Gastrocnemius medialis (tissue), 4 donors: ENCODE measurements at places on chromosomes 16 and 17.

DNA sequence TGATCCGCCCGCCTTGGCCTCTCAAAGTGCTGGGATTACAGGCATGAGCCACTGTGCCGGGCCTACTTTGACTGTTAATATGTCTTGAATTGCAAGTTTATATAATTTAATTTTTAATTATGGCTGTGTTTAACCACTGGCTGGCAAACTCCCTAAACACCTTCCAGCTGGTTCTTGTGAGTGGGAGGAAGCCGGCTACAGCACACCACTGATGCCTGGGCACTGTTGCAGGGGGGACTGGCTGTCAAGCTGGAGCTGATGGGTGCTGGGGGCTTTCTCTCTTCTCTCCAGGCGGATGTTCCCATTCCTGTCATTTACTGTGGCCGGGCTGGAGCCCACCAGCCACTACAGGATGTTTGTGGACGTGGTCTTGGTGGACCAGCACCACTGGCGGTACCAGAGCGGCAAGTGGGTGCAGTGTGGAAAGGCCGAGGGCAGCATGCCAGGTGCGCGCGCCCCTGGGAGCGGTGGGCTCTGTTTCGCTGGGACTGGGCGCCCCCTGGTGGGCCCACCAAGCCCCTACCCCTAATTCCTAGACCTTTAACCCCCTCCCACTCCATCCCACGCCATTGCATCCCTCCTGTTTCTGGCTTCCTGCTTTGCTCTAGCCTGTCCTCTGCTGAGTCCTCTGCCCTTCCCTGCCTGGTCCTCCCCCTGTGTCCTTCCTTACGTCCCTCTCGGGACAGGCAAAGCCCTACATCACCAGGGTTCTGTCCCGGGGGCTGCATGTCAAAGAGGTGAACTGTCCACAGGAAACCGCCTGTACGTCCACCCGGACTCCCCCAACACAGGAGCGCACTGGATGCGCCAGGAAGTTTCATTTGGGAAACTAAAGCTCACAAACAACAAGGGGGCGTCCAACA is 9.5 kb downstream of the TBX21 start:
- no peak overlapping the region for H3K27ac ChIP-seq
- DNase-seq = no peak
- H3K36me3 ChIP-seq = no peaks in the 10 kb centered on the region
- no peaks in the 10 kb centered on the region for H3K4me1 ChIP-seq

DNA sequence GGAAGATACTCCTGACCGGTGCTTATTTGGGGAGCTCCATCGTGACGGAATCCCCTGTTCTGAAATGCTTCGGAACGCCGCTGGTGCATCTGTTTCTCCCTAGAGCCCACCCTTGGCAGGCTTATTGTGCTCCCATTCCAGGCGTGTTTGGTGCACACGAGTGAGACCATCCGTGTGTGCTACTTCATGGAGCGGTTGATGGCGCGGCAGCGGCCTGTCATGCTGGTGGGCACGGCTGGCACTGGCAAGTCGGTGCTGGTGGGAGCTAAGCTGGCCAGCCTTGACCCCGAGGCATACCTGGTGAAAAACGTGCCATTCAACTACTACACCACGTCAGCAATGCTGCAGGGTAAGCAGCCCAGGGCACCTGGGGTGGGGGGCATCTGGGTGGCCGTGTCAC is 170.7 kb downstream of the DNAH9 start:
- no peak for DNase-seq
- H3K36me3 ChIP-seq = no peaks in the 10 kb centered on the region
- no peak overlapping the region for H3K4me3 ChIP-seq
- H3K27ac ChIP-seq = no peak overlapping the region
- no peaks in the 10 kb centered on the region for H3K4me1 ChIP-seq

GRCh38 chr16:12613131-12613991 is 190.3 kb downstream of the CPPED1 start:
- no peaks in the 10 kb centered on the region for H3K36me3 ChIP-seq
- peaks cover 3% of the 10 kb centered on the region for H3K27me3 ChIP-seq
- H3K4me3 ChIP-seq = no peak overlapping the region
- DNase-seq = no peak
- H3K27ac ChIP-seq = no peak overlapping the region
- no peaks in the 10 kb centered on the region for H3K4me1 ChIP-seq

DNA sequence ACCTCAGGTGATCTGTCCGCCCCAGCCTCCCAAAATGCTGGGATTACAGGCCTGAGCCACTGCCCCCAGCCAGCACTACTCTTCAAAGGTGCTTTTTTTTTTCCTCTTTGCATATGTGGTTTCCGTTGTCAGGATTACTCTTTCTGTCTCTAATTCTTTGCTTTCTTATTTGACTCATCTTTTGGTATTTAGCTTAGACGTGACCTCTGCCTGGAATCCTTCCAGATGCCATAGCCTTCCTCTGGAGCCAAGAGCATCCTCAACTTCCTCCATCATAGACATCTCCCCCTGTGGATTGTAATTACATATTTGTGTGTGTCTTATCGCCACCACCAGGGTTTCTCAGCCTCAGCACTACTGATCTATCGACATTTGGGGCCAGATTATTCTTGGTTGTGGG is 84.4 kb upstream of the XYLT1 start:
- no peak overlapping the region for H3K27ac ChIP-seq
- H3K36me3 ChIP-seq = no peaks in the 10 kb centered on the region
- no peak overlapping the region for H3K4me3 ChIP-seq
- H3K4me1 ChIP-seq = no peaks in the 10 kb centered on the region
- no peaks in the 10 kb centered on the region for H3K27me3 ChIP-seq

GRCh38 chr17:2058586-2059546 is 4.0 kb downstream of the HIC1 start:
- H3K4me1 ChIP-seq = peaks cover 11% of the 10 kb centered on the region
- no peak for DNase-seq
- H3K27ac ChIP-seq = peak overlapping the region; percentile 82
- H3K36me3 ChIP-seq = peaks cover 2% of the 10 kb centered on the region
- H3K4me3 ChIP-seq = peak overlapping the region; percentile 17
- H3K27me3 ChIP-seq = no peaks in the 10 kb centered on the region

- H3K27ac ChIP-seq = no peak overlapping the region
- no peaks in the 10 kb centered on the region for H3K4me1 ChIP-seq
- H3K27me3 ChIP-seq = no peaks in the 10 kb centered on the region
- no peak overlapping the region for H3K4me3 ChIP-seq
Observed at GRCh38 chr16:22789281-22789945, 24.5 kb upstream of the HS3ST2 start.

- H3K4me1 ChIP-seq = no peaks in the 10 kb centered on the region
- H3K36me3 ChIP-seq = no peaks in the 10 kb centered on the region
- H3K27ac ChIP-seq = no peak overlapping the region
- H3K4me3 ChIP-seq = no peak overlapping the region
- no peaks in the 10 kb centered on the region for H3K27me3 ChIP-seq
Observed at GRCh38 chr17:36972186-36972700, 23.5 kb downstream of the AATF start.

DNA sequence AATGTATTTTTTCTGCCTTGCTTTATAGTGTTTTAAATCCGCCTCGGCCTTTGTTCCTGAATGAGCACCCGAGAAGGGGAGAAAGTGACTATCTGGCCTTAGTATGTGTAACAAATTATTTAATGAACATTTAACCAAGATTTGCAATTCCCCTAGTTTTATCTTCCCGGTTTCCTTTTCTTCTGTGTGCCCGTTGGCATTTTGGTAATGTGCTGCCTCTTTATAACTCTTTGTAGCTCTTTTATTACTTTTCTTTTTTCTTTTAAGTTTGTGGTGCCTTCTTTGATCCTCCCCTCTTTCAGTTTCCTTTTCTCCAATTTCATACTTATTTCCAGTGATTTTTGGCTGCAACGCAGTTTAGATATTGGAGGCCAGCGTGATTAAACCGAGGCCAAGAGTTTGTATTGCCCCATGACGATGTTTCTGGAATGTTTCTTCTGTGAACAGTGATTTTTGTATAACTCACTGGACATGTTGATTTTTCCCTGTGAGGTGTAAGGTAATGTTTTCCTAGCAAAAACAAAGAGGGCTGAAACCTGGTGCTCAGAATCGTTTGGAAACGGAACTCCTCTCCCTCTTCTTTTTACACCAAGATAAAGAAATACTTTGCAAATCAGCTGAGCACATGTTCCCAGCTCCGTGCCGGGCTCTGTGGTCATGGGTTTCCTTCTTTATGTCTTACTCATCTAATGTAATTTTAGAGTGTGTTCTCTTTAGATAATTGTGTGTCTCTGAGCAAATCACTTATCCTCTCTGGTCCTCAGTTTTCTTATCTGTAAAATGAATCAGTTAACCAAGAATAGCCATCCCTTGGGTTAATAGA is 344.3 kb downstream of the WWOX start:
- no peaks in the 10 kb centered on the region for H3K27me3 ChIP-seq
- DNase-seq = no peak
- H3K4me3 ChIP-seq = no peak overlapping the region
- H3K27ac ChIP-seq = no peak overlapping the region
- H3K36me3 ChIP-seq = no peaks in the 10 kb centered on the region

DNA sequence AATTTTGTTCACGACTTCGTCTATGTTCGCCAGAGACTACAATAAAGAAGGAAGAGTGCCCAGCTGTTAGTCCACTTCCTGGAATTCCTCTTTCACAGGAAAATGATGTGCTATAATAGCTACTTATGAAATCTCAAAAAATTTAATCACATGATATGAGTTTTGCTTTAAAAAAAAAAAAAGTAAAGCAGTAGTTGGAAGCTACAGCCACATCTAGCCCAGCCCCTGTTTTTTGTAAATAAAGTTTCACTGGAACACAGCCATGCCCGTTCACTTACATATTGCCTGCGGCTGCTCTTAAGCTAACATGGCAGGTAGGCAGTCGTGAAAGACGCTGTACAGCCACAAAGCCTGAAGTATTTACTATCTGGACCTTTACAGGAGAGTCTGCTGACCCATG is 15.3 kb downstream of the VPS53 start:
- H3K4me1 ChIP-seq = no peaks in the 10 kb centered on the region
- H3K36me3 ChIP-seq = no peaks in the 10 kb centered on the region
- no peak overlapping the region for H3K4me3 ChIP-seq
- no peaks in the 10 kb centered on the region for H3K27me3 ChIP-seq

DNA sequence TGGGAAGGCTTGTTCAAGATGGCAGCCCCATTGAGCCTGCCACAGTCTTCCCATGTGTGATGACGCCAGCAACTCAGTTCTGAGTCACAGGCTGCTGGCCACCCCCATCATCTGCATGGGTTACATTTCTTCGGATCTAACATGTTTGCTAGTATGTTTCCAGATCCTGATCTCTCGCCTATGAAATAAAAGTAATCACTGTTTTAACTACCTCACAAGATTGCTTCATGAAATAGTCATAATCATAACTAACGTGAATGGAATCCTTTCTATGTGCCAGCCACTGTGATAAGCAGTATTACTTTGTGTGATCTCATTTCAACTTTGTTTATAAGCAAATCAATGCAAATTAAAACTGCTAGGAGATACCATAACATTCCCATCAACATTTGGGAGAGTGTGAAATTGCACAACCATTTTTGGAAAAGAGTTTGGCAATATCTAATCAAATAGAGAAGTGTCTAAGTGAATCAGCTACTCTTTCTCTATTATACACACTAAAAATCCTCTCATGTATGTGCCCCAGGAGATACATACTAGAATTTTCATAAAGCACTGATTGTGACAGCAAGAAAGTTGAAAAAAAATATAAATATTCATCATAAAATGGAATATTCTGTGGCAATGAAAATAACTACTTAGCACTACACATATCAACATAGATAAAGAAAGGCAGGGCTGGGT is 300.2 kb upstream of the IRX5 start:
- no peak overlapping the region for H3K27ac ChIP-seq
- no peak for DNase-seq
- H3K27me3 ChIP-seq = no peaks in the 10 kb centered on the region
- H3K4me1 ChIP-seq = no peaks in the 10 kb centered on the region

DNA sequence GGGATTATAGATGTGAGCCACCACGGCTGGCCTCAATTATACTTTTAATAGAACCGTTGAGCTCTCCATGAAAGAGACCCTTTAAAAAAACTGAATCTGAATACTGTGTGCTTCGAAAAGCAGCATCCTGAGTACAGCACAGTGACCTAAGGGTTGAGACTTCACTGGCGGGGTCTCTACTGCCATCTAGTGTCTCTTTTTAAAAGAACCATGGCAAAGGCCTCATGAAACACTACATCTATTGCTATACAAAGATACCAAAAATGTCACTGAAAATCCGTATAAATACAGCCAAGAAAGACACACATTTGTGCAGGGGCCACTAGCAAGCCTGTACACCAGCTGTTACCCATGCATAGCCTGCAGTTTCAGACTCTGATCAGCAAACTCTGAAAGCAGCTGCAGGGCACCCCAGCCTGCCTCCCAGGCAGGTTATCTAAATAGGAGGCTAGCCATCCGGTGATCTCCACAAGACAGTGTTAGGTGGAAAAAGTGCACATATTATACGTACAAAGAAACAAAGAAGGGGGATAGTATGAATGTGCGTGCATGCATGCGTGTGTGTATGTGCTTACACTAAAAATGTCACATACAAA is 35.3 kb downstream of the NPLOC4 start:
- H3K4me3 ChIP-seq = no peak overlapping the region
- H3K36me3 ChIP-seq = peaks cover 3% of the 10 kb centered on the region
- no peaks in the 10 kb centered on the region for H3K27me3 ChIP-seq
- DNase-seq = no peak
- H3K27ac ChIP-seq = no peak overlapping the region

GRCh38 chr16:90032674-90033331 is 13.5 kb upstream of the DBNDD1 start:
- no peaks in the 10 kb centered on the region for H3K27me3 ChIP-seq
- no peak for DNase-seq
- H3K27ac ChIP-seq = no peak overlapping the region
- no peak overlapping the region for H3K4me3 ChIP-seq
- H3K4me1 ChIP-seq = no peaks in the 10 kb centered on the region
- H3K36me3 ChIP-seq = no peaks in the 10 kb centered on the region

GRCh38 chr17:44362949-44363612 is 572 bp downstream of the FAM171A2 start:
- no peak overlapping the region for H3K27ac ChIP-seq
- H3K36me3 ChIP-seq = no peaks in the 10 kb centered on the region
- DNase-seq = no peak
- peak overlapping the region; percentile 79 for H3K4me3 ChIP-seq

- no peaks in the 10 kb centered on the region for H3K27me3 ChIP-seq
- H3K4me3 ChIP-seq = no peak overlapping the region
- DNase-seq = no peak
- H3K36me3 ChIP-seq = no peaks in the 10 kb centered on the region
Observed at GRCh38 chr16:49716339-49716934, 139.5 kb downstream of the ZNF423 start.

- DNase-seq = no peak
- no peaks in the 10 kb centered on the region for H3K36me3 ChIP-seq
- no peak overlapping the region for H3K27ac ChIP-seq
- H3K4me3 ChIP-seq = no peak overlapping the region
Observed at GRCh38 chr16:19948186-19949104, 63.8 kb upstream of the GPRC5B start.
